ENCODE measurements at places on chromosomes 1 and 21.

- DNase-seq: no peak
Observed at GRCh38 chr1:205494115-205494514, 10.4 kb upstream of the CDK18 start.

DNA sequence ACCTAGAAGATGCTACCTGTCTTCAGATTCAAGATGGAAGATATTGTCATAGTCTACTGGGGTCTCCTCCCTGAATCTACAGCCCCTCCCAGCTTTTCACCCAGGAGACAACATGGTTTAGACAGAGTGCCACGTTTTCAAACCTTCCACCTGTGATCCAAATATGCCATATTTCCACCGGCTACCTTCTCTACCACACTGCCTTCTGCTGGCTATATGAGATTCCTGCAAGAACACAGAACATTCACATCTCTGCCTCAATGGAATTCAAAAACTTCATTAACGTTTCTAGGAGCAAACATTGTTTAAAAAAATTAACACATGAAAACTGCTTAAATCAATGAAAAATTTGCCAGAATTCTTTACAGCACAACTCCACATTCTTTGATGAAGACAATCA lies 12.9 kb upstream of the LELP1 start:
- DNase-seq: no peak

DNA sequence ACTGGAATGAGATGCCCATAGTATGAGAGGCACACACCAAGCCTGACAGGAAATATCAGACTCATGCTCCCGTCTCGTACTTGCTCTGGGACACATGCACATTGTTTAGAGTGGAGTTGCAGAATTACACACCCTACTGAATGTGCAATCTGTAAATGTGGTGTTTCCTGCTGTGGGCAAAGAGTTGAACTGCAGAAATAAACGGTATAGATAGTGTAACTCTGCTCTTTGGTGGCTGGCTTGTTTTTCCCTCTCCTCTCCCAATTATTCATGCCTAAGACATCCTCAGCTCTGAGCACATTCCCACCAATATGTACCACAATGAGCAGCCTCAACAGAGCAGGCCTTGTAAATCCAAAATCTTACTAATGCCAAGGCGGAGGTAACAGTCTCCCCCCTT lies 90.1 kb upstream of the DIRAS3 start:
- DNase-seq: no peak

GRCh38 chr1:30757352-30758120 lies at the start of gene LAPTM5:
Gene LAPTM5 (minus strand): TSS chr1:30757774. CDS start chr1:30757745, 29 bp downstream.
- no peak for DNase-seq

- DNase-seq: no peak
Observed at GRCh38 chr21:43614839-43615238, 44.4 kb downstream of the HSF2BP start.

GRCh38 chr1:37845049-37845646 lies 14.2 kb downstream of the MTF1 start:
- no peak for DNase-seq

DNA sequence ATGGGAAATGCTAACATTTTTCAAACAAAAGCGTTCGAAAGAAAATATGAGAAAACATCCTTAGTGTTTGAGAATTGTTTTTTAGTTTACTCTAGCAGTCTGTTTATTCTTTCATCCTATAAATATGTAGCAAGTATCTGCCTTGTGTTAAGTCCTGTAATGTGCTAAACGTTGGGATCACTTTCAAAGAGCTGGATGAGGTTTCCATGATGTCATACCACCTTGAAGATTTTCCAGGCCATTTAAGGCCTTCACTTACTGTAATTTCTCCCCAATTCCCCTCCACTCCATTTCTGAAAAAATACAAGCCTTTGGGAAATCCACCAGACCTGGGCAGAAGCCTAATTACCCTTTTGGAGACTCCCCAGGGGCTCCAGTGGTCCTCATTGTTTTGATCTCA lies 24.2 kb upstream of the CTBS start:
- DNase-seq: no peak

DNA sequence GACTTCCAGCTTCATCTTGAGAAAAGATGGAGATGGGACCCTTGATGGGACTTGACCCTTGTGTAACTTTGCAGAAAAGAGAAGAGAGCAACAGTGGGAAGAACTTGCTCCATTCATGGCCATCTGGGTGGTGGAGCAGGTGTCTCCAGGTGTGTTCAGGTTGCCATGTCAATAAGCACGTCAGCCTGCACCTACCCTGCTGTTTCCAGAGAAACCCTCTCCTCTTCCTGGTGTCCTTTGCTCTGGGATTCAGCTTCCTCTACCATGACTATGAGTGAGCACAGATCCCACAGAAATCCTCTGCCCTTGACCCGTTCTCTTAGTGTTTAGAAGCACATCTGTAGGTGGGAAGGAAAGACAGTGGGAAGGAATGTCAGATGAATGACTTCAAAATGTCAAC lies 21.8 kb upstream of the OTUD3 start:
- DNase-seq: no peak

- DNase-seq: no peak
Observed at GRCh38 chr21:15027056-15027455, 37.7 kb downstream of the NRIP1 start.

DNA sequence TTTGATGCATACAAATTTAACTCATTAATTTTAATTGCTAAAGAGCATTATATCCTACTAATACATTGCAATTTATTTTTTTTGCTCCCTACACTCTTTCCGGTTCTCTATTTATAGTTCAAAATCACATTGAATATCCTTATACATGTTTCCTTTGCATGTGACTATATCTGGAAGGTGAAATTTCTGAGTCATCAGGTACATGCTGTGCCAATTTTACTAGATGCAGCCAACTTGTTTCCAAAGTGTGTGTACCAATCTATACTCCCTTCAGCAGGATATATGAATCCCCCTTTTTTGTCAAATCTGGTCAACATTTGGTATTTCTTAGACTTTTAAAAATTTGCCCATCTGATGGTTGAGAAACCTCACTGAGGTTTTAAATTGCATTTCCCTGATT lies 602.9 kb upstream of the CAMK1G start:
- no peak for DNase-seq

DNA sequence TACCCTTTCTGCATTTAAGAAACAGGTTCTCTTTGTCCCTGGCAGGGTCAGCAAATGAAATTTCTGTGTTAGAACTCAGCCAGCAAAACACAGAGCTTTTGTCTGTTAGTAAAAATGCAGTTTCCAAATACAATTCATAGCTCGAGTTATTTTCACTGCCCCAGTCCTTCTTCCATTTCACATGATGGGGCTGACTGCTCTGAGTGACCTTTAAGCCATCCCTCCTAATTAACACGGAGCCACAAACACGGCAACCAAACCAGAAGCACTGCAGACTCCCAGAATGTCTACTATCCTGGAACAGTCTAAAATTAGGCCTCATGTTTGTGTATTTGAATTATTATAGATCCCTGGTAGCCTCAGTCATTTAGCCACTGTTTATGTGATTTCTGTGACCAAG lies 99.1 kb upstream of the RGS4 start:
- DNase-seq: no peak

DNA sequence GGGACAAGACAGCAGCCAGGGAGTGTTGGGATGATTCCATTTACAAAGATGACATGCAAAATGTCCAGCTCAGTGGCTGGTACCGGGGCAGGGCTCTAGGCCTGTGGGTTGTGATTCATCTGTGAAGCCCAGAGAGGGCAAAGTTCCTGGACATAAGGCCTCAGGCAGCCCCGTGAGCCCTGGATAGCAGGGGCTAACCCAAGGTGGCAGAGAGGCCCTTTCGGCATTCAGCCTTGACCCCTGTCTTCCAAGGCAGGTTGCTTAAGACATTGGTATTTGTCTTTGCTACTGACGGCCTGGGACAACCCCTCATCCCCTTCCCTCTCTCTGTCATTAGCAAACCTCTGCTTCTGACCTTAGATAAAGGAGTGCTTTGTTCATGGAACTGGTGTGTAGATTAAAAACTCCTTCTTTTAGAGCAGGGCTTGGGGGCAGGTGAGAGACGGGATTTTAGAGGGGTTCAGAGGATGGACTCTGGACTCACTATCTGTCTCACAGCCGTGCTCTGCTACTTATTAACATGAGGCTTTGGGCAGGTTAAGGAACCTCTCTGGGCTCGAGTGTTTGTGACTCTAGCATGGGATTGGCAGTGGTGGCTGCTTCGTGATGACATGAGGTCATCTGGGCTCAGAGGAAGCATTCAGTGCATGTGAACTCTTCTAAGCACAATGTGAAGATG lies 36.3 kb downstream of the TMEM51 start:
- no peak for DNase-seq
